ENCODE measurements at places on chromosomes 6 and 20.

- no peak overlapping the region for H3K27ac ChIP-seq
- peaks cover 67% of the 10 kb centered on the region for H3K36me3 ChIP-seq
- no peaks in the 10 kb centered on the region for H3K4me1 ChIP-seq
- no peak for DNase-seq
- H3K4me3 ChIP-seq = no peak overlapping the region
These were observed 19.1 kb downstream of the TRIM38 start for GRCh38 chr6:25981568-25982263.

- H3K4me3 ChIP-seq = no peak overlapping the region
- peaks cover 10% of the 10 kb centered on the region for H3K27me3 ChIP-seq
- no peak overlapping the region for H3K27ac ChIP-seq
- peaks cover 7% of the 10 kb centered on the region for H3K36me3 ChIP-seq
- H3K4me1 ChIP-seq = peaks cover 81% of the 10 kb centered on the region
These were observed 57.8 kb upstream of the TAGAP start for GRCh38 chr6:159102373-159103160.

DNA sequence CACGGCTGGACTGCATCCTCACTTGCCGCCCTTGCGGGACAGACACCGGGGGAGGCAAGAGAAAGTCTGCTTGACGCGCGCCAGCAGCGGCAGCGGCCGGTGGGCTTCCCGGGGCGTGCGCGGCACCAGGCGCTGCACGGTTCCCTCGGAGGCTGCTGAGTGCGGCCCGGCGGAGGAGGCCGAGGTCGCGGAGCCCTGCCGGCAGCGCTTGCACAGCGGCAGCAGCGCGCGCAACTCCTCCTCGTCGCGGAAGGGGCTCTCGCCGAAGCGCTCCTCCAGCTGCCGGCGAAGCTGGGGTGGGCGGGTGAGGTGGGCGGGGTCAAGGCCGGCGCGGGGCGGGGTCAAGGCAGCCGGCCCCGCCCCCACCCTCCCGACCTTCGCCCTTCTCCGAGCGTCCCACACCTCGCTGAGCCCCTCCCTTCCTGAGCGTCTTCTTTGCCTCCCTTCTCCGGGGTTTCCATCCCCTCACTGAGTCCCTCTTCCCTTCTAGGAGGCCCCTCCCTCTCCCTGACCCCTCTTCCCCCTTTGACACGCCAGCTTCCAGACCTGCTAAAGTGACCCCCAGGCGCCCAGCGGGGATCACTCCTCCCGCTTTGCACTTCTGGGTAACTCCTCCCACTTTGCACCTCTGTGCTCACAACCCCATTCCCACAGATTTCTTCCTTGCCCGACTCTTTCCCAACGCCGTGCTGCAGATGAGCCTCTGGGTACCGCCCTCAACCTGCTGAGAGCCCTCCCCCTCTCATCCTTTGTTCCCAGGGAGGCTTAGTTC lies 8.8 kb downstream of the DUSP15 start:
- DNase-seq = peak; percentile 77
- H3K36me3 ChIP-seq = no peaks in the 10 kb centered on the region
- H3K4me1 ChIP-seq = peaks cover 28% of the 10 kb centered on the region
- peak overlapping the region; percentile 25 for H3K4me3 ChIP-seq
- no peaks in the 10 kb centered on the region for H3K27me3 ChIP-seq
- no peak overlapping the region for H3K27ac ChIP-seq

DNA sequence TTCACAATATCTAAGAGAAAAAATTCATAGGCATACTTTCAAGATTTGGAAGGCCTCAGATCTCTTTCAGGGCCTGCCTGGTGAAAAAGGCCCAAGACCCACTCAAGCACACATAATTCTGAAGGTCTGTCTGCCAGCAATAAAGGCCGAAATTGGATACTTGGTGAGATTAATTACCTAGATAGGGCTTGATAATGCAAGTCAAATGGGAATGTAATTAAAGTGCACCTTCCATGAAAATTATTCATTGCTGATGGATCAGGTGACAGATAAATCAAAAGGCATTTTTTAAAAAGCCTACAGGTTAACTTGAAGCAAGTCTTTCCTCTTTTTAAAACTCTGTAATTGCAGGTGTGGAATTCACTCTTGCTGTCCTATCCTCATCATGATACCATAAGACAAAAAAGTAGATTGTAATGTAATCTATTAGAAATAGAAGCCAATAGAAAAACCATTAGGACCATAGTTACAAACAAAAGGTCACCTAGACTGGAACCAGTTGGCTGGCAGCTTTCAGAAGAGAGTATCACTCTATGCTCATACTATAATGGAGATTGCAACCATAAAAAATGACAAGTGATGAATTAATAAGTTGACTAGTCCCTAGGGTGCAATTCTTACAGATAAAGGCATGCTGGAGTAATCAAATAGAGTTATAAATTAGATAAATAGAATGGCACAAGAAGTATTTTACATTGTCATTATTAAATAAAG lies 77.3 kb downstream of the EPHA7 start:
- no peaks in the 10 kb centered on the region for H3K27me3 ChIP-seq
- no peaks in the 10 kb centered on the region for H3K36me3 ChIP-seq
- no peaks in the 10 kb centered on the region for H3K4me1 ChIP-seq
- no peak overlapping the region for H3K4me3 ChIP-seq
- DNase-seq = no peak
- H3K27ac ChIP-seq = no peak overlapping the region

DNA sequence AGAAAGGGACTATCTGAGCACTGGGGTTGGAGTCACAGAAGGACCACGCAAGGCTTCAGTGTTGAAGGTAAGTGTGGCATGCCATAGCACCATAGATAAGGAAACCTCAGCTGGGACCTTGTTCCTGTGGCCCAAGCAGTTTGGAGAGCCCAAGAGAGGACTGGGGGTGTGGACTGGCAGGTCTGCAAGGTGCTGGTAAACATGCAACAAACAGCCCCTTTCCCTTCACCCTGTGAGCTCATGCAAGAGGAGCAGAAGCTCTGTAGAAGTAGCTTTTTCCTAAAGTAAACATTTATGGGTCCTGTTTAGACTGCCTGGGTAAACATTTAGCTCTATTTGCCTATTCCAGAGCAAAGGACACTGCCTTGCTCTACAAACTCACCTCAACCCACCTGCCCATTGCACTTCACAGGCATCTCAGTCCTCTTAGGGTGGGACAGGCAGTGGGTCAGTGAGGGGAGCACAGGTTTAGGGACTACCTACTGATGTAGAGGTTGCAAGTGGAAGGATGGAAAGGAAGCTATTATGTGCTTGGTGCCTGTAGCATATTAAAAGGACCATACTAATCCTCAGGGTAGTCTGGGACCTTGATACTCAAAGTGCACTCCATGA lies 12.0 kb downstream of the ZSCAN31 start:
- no peaks in the 10 kb centered on the region for H3K4me1 ChIP-seq
- peaks cover 12% of the 10 kb centered on the region for H3K36me3 ChIP-seq
- H3K27me3 ChIP-seq = peaks cover 16% of the 10 kb centered on the region
- H3K4me3 ChIP-seq = no peak overlapping the region
- no peak for DNase-seq
- no peak overlapping the region for H3K27ac ChIP-seq

- H3K36me3 ChIP-seq = peaks cover 7% of the 10 kb centered on the region
- peaks cover 5% of the 10 kb centered on the region for H3K27me3 ChIP-seq
- peaks cover 16% of the 10 kb centered on the region for H3K4me1 ChIP-seq
These were observed 5.9 kb downstream of the TMEM63B start for GRCh38 chr6:44133003-44133931.

GRCh38 chr6:18349386-18349785 lies 37.8 kb upstream of the RNF144B start:
- peaks cover 9% of the 10 kb centered on the region for H3K27me3 ChIP-seq
- H3K27ac ChIP-seq = no peak overlapping the region
- H3K4me1 ChIP-seq = no peaks in the 10 kb centered on the region
- DNase-seq = no peak
- H3K36me3 ChIP-seq = no peaks in the 10 kb centered on the region
- H3K4me3 ChIP-seq = no peak overlapping the region

GRCh38 chr6:169380493-169380892 lies 126.8 kb upstream of the THBS2 start:
- no peak overlapping the region for H3K4me3 ChIP-seq
- no peaks in the 10 kb centered on the region for H3K36me3 ChIP-seq
- H3K4me1 ChIP-seq = no peaks in the 10 kb centered on the region
- no peaks in the 10 kb centered on the region for H3K27me3 ChIP-seq

DNA sequence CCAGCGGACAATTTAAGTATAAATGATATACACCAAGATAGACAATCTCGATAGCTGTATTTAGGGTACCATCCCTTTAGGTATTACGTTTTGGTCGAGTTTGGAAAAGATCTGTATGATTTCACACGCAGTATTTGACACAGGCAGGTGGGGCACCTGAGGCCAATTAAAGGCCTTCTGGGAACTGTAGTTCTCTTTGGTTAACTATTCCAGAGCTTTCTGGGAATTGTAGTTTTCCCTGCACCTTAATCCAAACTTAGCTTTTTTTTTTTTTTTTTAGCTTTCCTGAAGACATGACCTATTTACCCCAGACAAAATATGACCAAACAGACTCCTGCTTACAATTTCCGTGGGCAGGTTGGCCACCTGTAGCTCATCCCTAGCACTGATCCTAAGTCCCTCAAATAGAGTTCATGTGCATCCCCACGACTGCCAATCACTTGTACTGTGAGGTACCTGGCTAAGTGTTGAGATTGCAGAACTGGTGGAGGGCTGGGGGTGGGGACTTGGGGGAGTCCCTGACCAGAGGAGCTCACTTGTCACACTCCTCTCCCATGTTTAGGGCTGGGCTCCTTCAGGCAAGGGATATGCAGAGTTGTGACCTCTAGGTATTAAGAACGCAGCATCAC lies 999 bp upstream of the EHMT2 start:
- peak overlapping the region; percentile 95 for H3K27ac ChIP-seq
- peaks cover 23% of the 10 kb centered on the region for H3K36me3 ChIP-seq
- H3K27me3 ChIP-seq = peaks cover 13% of the 10 kb centered on the region
- H3K4me3 ChIP-seq = peak overlapping the region; percentile 96

DNA sequence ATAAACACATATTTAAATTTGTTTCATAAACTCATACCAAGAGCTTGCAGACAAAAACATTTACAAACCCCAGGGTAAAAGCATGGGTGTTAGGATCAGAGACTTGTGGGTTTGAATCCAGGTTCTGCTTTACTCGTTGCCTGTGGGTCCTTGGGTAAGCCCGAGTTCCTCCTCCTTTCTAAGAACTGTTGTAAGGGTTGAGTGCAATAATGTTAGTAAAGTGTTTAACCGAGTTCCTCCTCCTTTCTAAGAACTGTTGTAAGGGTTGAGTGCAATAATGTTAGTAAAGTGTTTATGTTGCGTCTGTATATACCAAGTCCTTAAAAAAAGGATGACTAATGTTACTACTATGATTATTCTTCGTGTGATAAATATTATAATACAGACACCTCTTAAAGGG lies 18.7 kb downstream of the CCDC170 start:
- no peak overlapping the region for H3K27ac ChIP-seq
- H3K4me1 ChIP-seq = peaks cover 5% of the 10 kb centered on the region
- no peaks in the 10 kb centered on the region for H3K36me3 ChIP-seq
- no peak overlapping the region for H3K4me3 ChIP-seq
- no peaks in the 10 kb centered on the region for H3K27me3 ChIP-seq
- no peak for DNase-seq

DNA sequence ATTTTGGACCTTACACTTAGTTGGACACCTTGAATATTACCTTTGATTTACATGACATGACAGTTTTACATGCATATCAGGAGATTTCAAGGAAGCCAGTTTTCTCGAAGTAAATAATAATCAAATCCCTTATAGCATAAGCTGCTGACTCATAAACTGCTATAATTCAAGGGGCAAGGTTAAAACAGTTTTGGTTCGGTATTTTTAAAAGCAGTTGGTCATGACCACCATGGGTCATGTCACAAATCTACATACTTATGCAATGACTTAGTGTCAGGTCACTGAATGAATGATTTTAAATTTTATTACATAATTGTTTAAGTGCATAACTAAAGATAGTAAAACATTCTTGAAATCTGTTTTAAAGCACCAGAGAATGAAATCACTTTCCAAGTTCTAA lies 158.0 kb downstream of the DST start:
- no peak for DNase-seq
- no peaks in the 10 kb centered on the region for H3K27me3 ChIP-seq
- H3K27ac ChIP-seq = no peak overlapping the region
- no peak overlapping the region for H3K4me3 ChIP-seq
- H3K36me3 ChIP-seq = no peaks in the 10 kb centered on the region

DNA sequence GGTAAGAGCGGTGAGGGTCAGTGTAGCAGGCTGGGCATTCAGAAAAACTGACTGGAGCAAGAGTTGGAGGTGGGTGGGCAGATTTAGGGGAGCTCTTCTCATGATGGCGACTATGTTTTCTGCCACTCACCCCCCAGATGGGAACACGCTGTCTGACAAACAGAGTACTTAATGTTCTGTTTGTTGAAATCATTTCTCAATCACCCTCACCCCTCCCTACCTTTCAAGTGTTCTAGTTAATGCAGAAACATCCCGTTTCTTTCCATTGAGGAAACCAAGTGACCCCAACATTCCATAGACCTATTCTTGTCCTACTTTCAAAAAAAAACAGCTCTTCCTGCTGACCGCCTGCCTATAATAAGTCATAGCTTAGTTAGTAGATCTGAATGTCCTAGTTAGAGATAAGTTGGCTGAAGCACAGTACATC lies 132.5 kb upstream of the NEDD9 start:
- no peak overlapping the region for H3K4me3 ChIP-seq
- H3K27me3 ChIP-seq = no peaks in the 10 kb centered on the region
- no peak for DNase-seq
- H3K27ac ChIP-seq = no peak overlapping the region
- peaks cover 64% of the 10 kb centered on the region for H3K4me1 ChIP-seq
- peaks cover 74% of the 10 kb centered on the region for H3K36me3 ChIP-seq

GRCh38 chr6:128918886-128919285 lies 35.9 kb downstream of the LAMA2 start:
- H3K27me3 ChIP-seq = no peaks in the 10 kb centered on the region
- no peak overlapping the region for H3K27ac ChIP-seq
- H3K36me3 ChIP-seq = no peaks in the 10 kb centered on the region
- DNase-seq = no peak

DNA sequence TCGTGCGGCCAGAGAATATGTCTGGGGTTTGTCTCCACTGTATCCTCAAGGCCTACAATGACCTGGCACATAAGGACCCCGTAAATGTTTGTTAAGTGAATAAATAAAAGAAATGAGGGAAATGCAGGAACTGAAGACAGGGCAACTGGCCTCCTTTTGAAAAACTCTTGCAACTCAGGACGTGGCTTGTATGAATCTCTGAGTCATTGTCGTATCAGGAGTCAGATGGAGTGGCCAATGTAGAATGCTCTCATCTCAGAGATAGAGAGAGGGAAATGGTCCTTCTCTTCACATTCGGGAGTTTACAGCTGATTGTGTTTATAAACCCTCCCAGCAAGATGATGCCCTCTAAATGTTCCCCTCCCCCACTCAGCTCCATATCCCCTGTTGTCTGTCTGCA lies 57.1 kb downstream of the UST start:
- no peak for DNase-seq
- H3K36me3 ChIP-seq = no peaks in the 10 kb centered on the region

GRCh38 chr20:22861990-22862389 lies 173.1 kb upstream of the SSTR4 start:
- no peaks in the 10 kb centered on the region for H3K36me3 ChIP-seq
- no peak for DNase-seq
- H3K27ac ChIP-seq = no peak overlapping the region
- H3K4me1 ChIP-seq = no peaks in the 10 kb centered on the region
- no peak overlapping the region for H3K4me3 ChIP-seq

DNA sequence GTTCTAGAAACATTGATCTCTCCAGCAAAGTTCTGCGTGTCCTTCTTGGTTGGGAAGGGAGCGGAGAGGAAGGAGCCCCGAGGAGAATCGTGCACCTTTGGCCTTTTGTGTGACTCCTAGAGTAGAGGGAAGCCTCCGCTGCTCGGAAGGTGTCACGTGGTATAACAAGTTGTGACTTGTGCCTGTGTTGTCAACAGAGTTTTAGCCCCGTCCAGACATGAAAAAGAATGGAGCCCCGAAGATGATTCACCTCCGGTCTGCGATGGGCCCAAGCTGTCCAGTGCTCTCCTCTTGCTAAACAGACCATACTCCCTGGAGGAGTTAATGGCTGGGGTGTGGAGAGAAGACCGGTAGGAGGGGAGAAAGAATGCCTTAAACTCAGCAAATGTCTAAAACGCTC lies 7.0 kb downstream of the EYA2 start:
- H3K4me3 ChIP-seq = no peak overlapping the region
- peaks cover 44% of the 10 kb centered on the region for H3K27me3 ChIP-seq
- H3K4me1 ChIP-seq = no peaks in the 10 kb centered on the region
- no peak overlapping the region for H3K27ac ChIP-seq

All from activated naive CD4-positive, alpha-beta T cell treated with anti-CD3 and anti-CD28 coated beads, Interleukin-2, amount 10 ng/mL, durations not matched to agents 7 days and 5 days (primary cell).